Stimulated activated CD8-positive, alpha-beta memory T cell treated with anti-CD3 and anti-CD28 coated beads, Interleukin-4, amount 100 ng/mL, for 4 hours (primary cell): ENCODE measurements at places on chromosomes 1 and 21.
A peak's percentile ranks its signal among the peaks of the same experiment; 100 is the strongest.

- DNase-seq: no peak
Observed at GRCh38 chr1:15180945-15181523, 27.5 kb downstream of the TMEM51 start.

- no peak for DNase-seq
Observed at GRCh38 chr1:72117621-72118020, 164.7 kb downstream of the NEGR1 start.

DNA sequence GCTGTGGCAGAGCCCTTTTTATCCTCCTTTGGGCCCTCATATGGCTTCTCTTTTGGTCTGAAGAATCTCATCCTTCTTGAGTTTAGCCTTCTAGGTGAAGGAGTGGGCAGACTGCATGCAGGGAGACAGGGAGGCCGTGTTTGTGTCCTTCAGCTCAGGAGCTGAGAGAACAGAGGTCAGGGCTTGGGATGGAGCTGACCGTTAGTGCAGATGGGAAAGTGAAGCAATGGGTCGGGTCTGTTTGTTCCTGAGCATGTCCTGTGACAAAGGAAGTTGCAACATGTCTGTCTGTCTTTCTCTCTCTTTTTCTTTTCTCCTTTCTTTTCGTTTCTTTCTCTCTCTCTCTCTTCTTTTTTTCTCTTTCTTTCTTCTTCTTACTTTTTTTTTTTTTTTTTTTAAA lies 14.9 kb downstream of the MAPKAPK2 start:
- no peak for DNase-seq

DNA sequence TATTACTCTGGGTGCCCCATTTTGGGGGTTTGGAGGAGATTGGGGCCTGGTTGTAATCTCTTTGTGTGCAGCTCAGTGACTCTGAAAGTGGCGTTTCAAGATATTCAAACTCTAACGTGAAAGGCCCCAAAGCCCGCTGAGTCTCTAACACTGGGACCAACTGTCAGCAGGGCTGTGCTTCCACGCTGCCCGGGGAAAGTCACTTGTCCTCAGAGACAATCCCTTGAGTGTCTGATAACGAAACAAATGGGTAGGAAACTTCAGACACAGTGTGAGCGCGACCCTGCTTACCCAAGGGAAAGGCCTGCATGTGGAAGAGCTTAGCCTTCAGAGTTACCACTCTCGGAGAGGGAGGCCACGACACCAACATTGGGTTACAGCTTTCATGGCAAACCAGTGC lies 837 bp downstream of the UBASH3A start:
- no peak for DNase-seq

DNA sequence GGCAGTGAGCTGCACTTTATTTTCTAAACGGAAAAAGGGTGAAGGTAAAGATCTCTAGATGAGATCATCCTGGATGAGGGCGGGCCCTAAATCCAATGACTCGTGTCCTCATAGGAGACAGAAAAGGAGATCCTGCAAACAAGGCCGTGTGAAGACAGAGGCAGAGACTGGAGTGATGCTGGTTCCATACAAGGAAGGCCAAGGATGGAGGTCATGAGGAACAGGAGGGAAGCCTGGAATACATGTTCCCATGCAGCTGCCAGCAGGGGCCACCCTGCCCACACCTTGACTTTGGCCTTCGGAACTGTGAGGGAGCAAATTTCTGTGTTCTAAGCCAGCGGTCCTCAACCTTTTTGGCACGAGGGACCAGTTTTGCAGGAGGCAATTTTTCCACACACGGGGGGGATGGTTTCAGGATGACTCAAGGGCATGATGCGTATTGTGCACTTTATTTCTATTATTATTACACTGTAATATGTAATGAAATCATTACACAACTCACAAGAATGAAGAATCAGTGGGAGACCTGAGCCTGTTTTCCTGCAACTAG lies 94.3 kb downstream of the PSMG1 start:
- no peak for DNase-seq

GRCh38 chr1:201444792-201445191 lies 23.3 kb upstream of the TNNI1 start:
- no peak for DNase-seq

GRCh38 chr1:30779294-30780071 lies 21.9 kb upstream of the LAPTM5 start:
- peak; percentile 80 for DNase-seq

DNA sequence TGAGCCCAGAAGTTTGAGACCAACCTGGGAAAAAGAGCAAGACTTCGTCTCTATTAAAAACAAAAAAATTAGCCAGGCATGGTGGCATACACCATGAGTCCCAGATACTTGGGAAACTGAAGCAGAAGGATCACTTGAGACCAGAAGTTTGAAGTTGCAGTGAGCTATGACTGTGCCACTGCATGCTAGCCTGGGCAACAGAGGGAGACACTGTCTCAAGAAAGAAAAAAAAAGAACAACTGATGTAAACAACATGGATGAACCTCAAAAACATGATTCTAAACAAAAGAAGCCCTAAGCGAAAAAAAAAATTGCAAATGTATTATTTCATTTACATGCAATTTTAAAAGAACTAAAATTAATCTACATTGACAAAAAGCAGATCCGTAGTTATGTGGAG lies 9.0 kb downstream of the LRRC40 start:
- no peak for DNase-seq

GRCh38 chr1:101567582-101568189 lies 330.9 kb downstream of the S1PR1 start:
- peak; percentile 5 for DNase-seq

DNA sequence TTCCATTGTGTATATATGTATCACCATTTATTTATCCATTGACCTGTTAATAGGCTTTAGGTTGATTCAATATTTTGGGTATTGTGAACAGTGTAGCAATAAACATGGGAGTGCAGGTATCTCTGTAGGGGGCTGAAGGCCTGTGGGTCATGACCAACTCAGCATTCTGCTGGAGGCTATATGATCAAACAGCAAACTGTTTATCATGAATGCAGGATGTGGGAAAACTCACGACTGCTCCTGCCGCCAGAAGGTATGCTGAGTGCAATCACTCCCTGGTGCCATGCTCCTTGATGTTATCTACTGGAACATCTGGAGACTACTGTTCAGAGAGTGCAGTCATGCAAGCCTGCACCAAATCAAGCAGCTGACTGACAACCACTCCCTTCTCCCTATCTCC lies 275.2 kb downstream of the COL11A1 start:
- DNase-seq: no peak

DNA sequence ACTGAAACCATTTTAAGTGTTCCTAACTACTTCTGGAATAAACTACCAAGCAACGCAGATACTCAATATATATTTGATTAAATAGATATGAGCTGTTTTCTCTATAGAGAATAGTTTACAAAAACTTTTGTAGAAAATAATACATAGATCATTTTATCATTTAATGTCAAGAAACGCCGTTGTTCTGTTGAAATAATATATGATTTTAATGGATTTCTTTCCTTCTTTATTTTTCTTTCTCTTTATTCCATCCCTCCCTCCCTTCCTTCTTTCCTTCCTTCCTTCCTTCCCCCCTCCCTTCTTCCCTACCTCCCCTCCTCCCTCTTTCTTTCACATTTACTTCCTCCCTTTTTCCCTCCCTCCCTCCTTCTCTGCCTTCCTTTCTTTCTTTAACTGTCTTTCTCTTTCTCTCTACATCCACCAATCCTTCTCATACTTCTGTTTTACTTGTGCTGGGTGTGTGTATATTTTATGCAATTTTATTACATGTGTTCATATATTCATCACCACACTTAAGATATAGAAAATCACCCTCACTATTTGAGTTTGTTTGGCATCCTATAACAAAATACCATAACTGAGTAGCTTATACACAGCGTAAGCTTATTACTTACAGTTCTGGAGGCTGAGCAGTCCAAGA lies 230.9 kb upstream of the BRINP3 start:
- no peak for DNase-seq

DNA sequence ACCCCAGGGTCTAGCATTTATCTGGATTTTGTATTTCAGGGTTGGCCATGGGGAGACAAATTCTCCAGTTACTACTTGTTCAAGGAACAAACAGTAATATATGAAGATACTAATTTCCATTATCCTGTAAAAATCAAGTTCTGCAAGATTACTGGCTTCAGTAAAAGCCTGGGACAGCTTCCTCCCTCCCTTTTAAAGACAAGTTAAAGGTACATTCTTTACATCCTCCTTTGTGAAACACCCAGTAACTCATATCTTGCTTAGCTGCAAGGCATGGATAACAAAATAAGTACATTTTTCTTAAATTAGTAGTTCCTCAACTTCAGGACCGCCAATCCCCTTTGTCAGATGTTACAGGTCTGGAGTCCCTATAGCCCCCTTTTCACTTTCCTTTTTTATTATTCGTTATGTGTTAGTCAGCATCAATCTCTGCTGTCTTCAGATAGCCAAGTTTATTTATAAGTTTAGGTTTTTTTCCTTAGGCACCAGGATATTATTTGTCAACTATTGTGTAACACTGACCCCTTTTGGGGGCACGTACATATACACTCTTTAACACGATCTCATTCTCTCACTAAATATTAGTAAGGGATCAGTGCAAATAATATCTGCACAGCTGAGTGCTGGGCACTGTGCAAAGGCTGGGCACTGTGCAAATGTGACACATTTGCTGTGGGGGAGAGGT lies 9.8 kb downstream of the ERRFI1 start:
- no peak for DNase-seq

GRCh38 chr1:51690285-51690961 lies 73.5 kb downstream of the OSBPL9 start:
- DNase-seq: no peak

- no peak for DNase-seq
Observed at GRCh38 chr1:91570120-91570448, 69.4 kb downstream of the CDC7 start.

DNA sequence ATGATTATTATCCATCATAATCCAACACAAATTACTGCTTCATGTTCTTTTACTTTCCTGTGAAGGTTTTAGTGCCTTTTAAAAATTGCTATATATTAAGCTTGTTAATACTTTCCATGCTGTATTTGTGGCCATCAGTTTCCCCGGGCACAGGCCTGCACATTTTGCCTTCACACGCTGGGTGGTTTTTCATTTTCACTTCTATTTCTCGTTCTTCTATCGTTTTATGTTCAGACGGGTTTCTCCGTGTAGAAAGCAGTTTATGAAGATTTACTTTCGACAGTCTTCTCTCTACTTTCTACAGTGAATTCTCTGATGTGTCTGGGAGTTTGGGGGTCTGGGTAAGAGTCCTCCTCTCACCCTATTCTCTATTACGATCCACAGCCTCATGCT lies 9.5 kb downstream of the RUNX3 start:
- no peak for DNase-seq

GRCh38 chr1:60983701-60984061 lies 98.7 kb upstream of the NFIA start:
- DNase-seq: no peak

DNA sequence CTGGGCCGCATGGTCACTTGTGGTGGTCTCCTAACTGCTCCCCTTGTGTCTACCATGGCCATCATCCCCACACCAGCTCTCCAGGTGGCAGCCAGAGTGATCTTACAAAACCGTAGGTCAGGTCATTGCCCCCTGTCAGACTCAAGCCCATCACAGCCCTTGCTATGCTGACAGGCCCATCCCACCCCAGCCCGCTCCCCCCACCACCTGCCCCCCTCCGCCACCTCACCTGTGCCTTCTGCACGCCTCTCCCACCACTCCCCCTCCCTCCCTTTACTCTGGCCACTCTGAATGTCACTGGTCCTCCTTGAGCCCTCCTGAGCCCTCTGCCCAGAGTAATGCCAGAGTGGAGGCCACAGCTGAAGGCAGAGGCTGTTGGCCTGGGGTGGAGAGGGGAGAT lies 28.5 kb downstream of the TEX35 start:
- no peak for DNase-seq

DNA sequence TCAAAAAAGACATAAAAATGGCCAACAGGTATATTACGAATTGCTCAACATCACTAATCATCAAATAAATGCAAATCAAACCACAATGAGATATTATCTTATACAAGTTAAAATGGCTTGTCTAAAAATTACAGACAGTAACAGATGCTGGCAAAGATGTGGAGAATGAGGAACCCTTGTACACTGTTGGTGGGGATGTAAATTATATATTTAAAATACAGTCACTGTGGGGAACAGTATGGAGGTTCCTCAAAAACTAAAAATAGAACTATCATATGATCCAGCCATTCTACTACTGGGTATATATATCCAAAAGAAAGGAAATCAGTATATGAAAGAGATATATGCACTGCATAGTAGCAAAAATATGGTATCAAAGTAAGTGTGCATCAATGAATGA lies 1037.2 kb upstream of the B3GALT2 start:
- no peak for DNase-seq

DNA sequence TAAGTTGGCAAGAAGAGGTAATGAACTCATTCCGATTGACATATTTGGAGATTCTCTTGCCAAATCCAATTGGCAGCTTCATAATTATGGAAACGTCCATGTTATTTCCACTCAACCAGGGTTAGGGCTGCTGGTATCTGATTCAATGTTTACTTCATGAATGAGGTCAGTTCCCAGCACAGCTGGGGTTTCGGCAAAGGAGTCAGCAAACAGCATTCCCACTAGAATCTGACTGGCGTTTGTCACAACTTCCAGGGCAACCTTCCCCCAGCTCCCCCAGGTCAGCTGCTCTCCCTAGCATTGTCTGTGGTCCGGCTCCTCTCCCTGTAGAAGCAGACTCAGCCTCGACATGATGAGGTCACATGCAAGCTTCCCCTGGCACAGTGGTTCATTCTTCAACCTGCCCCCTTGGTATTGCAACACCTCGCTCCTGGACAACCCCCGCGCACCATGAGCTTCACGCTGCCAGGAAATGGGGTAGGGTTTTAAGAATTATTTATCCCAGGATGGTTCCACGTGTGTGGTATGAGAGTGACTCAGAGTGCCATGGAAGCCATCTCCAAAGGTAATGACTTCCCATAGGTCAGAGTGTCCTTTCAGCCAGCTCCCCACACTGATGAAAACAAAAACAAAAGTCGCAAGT lies 100.7 kb upstream of the SLC25A33 start:
- DNase-seq: no peak

DNA sequence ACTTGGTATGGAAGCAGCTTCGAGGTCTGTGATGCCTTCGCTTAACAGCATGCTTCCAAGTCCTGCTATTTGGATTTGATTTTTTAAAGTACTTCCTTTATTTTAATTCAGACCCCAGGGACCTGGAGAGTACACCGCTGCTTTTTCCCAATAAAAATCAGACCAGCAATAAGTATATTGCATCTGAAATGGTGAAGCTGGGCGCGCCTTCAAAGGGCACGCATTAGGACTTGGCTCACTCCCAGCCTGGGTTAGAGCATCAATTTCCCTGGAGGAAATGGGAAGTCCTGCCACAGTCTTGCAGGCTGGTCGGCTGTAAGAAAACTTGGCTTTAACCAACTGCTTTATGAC lies 325.1 kb downstream of the RRAGC start:
- DNase-seq: no peak
